ENCODE measurements at places on chromosomes 7 and 10.
A peak's percentile ranks its signal among the peaks of the same experiment; 100 is the strongest.

DNA sequence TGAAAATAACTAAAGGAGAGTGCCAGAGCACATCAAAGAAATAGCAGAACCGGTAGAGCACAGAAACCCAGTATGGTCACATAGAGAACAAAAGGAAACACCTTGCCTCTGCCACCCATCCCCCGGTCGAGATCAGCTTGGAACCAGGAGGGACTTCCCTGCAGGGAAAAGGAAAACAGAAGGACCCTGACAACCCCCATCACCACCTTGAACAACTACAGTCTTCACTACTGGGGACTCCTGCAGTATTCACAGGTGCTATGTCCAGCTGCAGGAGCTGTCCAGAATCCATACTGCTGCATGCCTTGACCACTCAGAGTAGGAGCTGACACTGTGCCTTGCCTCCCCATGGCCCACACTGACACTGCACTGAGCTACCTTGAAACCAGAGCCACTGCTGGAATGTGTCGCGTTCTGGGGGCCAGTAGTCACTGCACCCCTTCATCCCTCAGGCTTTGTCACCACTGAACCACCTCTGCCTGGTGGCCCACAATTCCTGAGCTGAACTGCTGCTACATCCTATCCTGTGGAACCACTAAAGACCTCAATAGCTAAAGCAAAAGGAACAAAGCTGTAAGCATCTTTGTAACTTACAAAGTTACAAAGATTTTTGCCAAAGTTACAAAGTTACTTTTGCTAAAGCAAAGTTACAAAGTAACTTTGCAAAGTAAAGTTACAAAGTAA, 66.8 kb downstream of the TRIL start:
- no peak for DNase-seq

- no peak for DNase-seq
These were observed 1088.3 kb upstream of the SORCS1 start for GRCh38 chr10:108252771-108253170.

- no peak for DNase-seq
These were observed 695.9 kb upstream of the GRM3 start for GRCh38 chr7:85947767-85948166.

GRCh38 chr10:58781873-58782488, 269.3 kb downstream of the BICC1 start:
- no peak for DNase-seq

DNA sequence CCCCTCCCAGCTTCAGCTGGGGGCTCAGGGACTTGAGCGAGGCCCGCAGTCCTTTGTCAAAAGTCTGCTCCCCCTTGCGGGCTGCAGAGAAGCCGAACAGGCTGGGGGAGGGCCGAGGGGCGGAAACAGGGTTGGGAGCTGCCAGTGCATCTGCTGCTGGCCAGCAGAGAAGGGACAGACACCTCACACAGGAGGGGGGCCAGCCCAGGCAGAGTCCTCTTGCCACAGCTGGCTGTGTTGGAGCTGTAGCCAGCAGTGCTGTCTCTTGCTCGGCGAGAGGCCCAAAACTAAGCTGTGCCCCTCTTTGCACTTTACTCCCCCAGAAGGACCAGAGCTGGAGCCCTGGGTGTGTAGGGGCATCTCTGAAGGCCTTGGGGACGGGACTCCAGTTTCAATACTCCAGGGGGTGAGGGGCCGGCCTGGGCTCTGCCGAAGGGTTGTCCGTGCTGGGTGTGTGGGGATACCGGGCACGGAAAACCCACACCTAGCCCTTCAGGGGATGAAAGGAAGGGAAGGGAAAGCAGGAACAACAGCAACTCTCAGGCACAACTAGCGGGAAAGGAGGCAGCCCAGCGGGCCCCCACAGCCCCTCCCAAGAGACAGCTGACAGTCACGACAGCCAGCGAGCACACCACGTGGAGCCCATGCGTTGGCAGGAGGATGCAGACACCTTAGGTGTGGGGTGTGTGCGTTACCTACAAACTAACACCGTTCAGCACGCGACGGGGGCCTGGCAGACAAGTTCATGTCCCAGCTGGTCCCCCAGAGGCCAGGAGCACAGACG, 17.8 kb downstream of the YKT6 start:
- no peak for DNase-seq

DNA sequence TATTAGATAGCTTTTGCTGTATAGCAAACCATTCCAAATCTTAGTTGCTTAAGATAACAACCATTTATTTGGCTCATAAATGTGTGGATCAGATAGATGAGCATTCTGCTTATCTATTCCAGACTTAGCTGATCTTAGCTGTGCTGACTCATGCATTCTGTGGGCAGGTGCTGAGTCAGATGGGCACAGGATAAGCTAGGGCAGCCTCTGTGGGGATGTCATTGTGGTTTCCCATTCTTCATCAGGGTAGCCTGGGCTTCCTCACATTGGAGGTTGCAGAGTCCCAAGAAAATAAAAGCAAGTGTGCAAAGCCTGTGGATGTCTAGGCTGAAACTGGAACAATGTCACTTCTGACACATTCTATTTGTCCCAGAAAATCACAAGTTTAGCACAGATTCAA, 917.0 kb downstream of the TYW1 start:
- no peak for DNase-seq

DNA sequence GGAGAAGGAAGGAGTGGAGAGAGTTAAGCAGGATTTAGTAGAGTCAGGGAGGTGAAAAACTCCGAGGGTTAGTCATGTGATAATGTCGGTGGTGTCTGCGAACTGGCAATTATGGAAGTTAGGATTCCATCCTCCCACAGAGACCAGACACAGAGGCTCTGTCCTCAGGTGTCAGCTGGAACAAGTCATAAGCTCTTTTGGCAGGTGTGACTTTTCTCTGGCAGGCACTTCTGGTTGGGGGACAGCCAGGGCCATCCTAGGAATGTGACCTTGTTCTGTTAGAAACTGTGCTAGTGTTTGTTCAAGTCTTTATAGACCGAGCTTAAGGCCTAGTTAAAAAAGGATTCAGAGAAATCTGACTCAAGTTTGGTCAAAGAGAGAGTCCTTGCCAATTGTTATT, 371.0 kb downstream of the DPP6 start:
- no peak for DNase-seq

DNA sequence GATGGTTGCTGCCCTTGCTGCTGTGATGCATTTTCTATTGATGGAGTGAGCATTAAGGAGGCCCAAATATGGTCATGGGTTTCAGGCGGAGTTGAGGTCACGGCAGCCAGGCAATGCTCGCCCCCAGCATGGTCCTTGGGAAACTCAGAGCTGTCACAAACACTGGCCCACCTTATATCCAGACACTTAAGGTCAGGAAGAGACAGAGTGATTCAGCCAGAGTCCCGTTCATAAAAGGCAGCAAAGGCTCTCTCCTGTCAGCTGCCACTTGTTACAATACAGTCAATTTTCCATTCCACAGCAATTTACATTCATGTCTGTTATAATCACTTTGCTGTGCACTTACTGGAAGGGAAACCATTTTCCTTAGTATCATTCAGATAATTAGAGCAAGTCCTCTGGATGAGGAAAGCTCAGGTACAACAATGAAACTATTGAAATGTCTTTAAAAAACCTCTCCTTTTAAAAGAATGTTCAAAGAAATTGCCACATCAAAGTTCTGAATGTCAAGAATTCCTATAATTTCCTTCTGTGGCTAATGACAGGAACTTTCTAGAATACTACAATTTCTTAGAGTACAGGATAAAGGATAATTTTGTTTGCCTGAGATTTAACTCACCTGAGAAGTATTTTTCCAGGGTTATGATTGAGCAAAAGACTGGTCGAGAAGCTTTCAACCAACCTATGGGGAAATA, 14.8 kb upstream of the ANKRD1 start:
- DNase-seq: no peak

GRCh38 chr7:151796871-151797537, 79.9 kb downstream of the PRKAG2 start:
- DNase-seq: no peak

- DNase-seq: no peak
These were observed 95.2 kb upstream of the TMEM26 start for GRCh38 chr10:61548364-61548763.

DNA sequence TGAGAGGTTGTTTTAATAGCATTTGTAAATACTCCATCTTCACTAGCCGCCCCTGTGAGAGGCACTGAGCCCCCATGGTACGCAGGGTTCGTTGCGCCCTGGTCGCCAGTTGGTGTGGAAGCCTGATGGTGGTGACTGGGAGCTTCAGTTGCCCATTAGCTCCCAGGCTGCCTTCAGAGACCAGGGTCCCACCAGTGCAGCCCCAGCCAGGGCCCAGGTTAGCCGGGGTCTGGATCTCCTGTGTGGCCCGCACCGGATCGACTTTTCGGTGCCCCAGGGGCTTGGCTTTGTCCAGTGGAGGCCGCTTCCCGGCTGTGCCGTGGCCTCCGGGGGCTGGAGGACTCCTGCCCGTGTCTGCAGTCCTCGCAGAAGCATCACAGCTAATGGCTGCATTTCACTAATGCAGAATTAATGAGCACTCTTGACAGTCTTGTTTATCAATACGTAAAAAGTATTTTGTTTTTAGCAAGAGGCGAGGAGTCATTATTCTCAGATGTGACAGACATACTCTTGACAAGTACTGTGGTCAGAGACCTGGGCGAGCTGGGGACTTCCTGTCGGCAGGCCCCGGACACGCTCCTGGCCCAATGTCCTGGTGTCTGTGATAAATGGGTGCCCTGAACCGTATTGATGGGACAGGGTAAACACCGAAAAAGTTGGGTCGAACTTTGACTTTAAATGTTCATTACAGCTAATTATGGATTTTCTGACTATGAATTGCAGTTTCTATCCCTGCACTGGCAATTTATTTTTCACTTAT, 99.8 kb downstream of the NKX6-2 start:
- DNase-seq: no peak

GRCh38 chr7:70316745-70317144, 718.5 kb downstream of the AUTS2 start:
- DNase-seq: peak; percentile 46

GRCh38 chr10:77993620-77994019, 35.7 kb downstream of the POLR3A start:
- DNase-seq: no peak

DNA sequence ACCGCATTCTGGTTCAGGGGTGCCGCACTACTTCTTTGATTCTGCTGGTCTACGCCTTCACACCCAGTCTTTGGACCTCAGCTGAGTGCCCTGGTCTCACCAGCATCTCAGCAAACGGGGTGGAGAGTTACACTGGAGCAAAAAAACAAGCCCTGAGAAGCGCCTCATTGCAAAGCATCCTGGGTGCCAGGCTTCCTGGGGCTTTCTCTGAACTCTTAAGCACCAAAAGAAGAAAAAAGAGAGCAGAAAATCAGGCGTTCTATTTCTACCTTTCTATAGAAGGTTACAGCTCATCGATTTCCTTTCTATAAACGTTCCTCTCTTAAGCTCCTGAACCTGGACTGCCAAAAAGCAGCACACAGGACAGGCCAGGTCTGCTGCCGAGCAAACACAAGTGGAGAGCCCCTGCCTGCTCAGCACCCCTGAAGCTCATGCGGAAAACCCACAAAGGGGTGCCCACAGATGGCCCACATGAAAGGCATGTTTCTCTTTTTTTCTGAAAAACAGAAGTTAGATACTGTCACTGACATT, 217.9 kb downstream of the SFMBT2 start:
- DNase-seq: peak; percentile 74

DNA sequence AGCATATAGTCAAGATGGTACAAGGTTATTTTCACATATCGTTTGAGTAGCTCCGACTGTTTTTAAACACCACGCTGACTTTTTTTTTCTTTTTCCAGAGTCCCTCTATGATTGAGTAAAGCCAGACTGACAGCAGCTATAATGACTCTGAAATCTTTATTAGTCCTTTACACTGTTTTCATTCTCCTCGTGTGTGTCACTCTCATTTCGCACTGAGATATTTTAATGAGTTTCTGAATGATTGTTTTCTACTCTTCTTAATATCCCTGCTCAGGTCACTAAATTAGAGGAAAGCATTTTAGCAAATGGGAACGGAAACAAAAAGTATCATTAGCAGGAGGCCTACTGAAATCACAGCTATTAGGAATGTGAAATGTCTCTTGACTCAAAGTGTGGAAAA, 162.3 kb upstream of the MTPN start:
- no peak for DNase-seq

DNA sequence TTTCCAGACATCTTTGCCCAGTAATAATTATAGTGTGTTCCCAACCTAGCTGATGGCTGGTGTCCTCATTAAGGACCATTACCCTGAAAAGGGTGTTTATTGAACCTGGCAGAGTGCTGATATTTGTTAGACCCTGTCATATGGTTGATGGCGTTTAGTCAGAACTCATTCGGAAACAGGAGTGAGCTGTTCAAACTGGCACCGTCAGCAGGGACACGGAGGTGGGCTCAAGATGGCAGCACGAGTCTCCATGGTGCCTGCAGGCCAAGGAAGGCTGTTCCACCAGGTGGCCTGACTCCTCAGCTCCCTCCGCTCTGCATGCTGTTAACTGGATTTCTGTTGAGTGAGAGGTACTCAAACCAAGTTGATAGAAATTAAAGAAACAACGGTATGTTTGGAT, 589.1 kb upstream of the MGMT start:
- DNase-seq: no peak

GRCh38 chr7:117119192-117119924, 166.1 kb downstream of the ST7 start:
- DNase-seq: peak; percentile 62

DNA sequence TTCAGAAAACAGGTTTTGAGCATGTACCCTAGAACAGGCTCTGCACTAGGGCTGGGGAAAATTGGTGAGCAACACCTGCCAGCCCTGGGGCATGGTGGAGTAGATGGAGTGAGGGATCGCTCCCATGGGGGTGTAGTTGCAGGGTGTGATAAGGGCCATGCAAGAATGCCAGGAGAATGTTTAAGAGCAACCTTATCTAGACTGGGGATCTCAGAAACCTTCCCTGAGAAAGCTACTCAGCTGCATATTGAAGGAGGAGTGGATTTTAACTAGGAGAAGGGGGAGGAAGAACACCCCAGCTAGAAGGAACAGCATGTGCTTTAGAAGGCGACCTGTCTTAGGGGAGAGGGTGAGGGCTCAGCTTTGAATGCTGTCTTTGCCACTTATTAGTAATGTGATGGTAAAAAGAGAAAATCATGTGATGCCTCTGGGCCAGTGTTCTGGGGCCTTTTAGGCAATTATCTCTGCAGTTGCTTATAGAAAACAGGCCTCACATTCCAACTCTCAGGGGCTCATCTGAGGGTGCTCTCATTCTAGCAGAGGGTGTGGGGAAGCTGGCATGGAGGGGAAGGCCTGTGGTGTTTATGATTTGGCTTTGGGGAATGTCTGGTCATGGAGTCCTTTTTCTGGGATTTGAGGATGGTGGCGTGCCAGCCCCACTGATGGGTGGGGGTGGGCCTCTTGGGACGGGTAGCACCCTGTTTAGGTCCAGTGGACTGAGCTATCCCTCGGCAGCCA, 225.4 kb downstream of the BMPER start:
- no peak for DNase-seq

DNA sequence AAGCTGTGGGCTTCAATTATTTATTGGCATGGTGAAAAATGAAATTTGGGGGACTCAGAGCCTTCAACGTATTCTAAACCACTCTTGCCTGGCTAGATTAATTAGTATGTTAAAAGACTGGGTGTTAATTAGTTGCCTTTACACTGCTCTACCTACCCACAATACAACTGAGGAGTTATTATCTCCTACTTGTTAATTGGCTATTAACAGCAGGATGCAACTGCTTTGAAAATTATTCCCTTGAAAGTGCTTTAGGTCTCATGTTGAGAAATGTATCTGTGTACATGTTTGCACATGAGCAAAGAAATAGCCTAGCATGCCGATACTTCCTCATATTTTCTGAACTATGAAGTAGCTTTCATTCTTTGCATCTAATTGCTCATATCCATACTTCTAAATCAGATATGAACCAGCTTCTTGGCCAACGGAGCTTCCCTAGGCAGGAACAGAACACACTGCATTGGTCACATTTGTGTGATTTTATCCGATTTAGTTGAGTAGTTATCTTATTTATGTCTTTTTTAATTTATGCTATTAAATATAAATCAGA, 155.8 kb downstream of the GPAM start:
- DNase-seq: no peak

- DNase-seq: no peak
These were observed 168.6 kb upstream of the FOXK1 start for GRCh38 chr7:4513450-4513849.

Measured in CD4-positive, alpha-beta T cell treated with Interleukin-6 at 100 ng/mL for 8 hours (primary cell).